HEK293T (cell line): ENCODE measurements at places on chromosomes 4 and X.

GRCh38 chr4:95838192-95838591 lies 1.7 kb upstream of the PDHA2 start:
- no peak for DNase-seq

DNA sequence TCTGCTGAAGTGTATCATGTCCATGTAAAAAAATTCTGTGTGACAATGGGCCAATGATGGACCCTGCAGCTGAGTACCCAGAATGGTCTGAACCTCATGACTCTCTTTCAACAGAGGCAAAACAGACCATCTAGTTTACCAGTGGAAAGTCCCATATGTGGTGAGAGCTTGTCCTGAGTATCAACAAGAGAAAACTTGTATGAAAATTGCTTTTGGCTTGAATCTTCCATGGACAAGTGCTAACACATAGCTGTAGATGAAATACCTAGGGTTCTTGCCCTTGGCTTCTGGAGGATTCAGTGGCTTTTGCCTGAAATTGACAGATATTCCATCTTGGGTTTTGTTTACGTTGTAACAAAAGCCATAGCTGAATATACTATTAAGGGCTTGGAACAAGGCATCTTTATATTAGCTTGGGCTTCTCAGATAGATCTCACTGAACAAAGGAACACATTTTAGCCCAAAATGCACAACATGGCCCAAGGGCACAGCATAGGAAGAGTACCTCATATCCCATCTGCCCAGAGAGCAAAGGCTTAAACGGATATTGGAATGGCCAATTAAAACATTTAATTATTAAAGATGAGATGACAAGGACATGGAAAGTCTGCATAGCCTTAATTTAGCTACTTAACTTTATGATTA lies 128.5 kb upstream of the HPGD start:
- no peak for DNase-seq

GRCh38 chr4:152898606-152899005 lies 37.5 kb upstream of the FHDC1 start:
- no peak for DNase-seq

DNA sequence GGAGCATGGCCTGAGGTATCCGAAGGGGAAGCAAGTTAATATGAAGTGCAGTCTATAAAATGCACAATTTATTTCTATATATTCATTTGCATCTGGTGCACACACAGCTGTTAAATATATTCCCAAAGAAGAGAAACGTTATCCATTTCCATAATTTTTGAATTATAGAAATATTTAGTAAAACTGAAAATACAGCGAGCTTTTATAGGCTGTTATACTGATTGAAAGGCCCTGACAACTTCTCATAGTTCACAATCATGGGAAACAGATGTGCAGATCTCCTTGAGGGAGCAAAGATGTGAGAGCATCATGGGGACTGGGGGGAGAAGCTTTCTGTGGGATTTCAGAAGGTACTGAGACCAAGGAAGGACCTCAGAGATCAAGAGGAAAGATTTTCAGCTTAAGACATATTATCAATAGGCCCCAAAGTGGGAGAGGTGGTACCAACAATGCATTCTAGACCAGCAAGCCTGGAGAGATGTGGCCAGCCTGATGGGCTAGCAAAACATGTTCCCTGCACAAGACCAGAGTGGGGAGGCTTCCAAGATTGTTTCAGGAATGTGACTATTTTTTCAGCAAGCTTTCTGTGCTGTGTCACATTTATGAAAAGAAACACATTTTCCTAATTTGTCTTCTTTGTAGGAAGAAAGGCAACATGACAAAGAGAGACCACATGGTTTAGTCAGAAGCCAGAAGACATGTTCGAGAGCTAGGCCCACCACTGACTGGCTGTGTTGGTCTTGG lies 256.0 kb upstream of the SFRP2 start:
- DNase-seq = no peak

DNA sequence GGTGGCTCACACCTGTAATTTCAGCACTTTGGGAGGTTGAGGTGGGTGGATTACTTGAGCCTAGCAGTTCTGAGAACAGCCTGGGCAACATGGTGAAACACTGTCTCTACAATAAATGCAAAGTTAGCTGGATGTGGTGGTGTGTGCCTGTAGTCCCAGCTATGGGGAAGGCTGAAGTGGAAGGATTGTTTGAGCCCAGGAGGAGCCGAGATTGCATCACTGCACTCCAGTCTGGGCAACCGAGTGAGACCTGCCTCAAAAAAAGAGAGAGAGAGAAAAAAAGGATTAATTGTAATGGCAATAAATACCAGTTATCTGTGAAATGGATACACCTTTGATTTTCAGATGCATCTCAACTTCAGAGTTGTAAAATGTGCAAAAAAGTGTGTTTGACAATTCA lies 58.8 kb downstream of the SPRY1 start:
- DNase-seq = no peak

GRCh38 chr4:136863756-136864155 lies 668.5 kb downstream of the PCDH18 start:
- no peak for DNase-seq
